ENCODE measurements at places on chromosomes 7 and 10.

DNA sequence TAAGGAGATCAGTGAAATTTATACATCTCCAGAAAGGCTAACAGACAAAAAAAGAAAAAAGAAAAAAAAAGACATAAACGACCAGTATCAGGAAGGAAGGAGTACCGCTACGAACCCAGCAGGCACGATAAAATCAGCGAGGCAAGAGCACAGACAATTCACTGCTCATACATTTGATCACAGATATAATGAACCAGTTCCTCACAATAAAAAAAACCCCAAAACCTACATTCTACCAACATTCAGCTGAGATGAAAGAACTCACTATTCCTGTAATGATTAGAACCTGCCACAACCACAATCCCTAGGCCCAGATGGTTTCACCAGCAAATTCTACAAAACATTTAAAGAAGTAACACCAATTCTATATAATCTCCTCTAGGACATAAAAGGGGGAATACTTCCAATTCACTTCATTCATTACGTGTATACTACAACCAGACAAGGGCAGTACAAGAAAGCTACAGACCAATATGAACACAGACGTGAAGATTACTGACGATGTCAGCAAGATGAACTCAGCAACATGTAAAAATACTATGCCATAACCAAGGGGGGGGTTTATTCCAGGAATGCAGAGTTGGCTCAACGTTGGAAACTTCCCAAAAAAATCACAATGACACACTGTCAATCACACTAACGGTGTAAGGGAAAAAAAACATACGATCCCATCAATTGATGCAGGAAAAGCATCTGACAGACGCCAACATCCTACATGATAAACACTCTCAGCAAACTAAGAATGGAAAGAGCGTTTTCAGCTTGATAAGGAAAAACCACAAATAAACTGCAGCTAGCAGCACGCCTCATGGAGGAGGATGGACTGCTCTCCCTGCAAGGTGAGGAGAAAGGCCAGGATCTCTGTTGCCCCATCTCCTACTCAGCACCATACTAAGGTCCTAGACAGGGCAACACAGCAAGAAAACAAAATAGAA is 256.2 kb downstream of the ELFN1 start:
- no peak for DNase-seq

- no peak for DNase-seq
These were observed 119.5 kb downstream of the RUNDC3B start for GRCh38 chr7:87747681-87748080.

GRCh38 chr10:99234791-99235657 is 628 bp downstream of the HPSE2 start:
- no peak for DNase-seq

GRCh38 chr10:86603256-86603655 is 51.1 kb upstream of the OPN4 start:
- DNase-seq, result no peak

DNA sequence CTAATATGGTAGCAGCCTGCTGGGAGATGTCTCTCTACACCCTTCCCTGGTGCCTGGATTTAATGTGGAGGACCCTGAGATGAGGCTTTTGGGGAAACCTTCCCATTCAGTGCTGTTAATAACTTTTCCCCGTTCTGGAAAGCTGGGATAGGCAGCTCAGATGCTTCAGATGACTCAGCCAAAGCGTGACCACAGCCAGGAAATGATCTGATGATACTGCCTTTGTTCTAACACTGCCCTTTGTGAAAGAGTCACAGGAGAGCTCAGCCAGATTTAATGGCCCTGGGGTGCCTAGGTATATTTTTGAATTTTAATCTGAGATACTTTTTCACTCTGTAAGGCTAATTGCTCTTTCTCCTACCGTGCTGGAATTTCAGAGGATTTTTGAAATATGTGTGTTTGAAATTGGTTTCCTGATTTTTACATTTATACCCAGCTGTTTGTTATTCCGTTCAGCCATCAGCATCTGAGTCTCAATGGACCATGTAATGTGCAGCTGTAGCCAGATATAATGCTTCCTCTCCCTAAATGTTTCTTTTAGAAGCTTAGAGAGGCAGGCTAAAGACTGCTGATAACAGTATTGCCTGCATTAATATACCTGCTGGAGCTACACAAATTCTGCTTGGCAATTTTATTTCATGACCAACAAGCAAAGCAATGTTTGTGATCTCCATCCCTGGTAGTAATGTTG is 17.8 kb downstream of the CELF2 start:
- no peak for DNase-seq

GRCh38 chr7:55133630-55134358 is 115.0 kb downstream of the EGFR start:
- DNase-seq, result peak; percentile 81

- DNase-seq, result no peak
These were observed 80.3 kb upstream of the RHOBTB1 start for GRCh38 chr10:61024151-61024855.

- DNase-seq, result peak; percentile 49
These were observed 179.5 kb upstream of the IMMP2L start for GRCh38 chr7:111741811-111742240.

- DNase-seq, result peak; percentile 56
These were observed 21.6 kb upstream of the AP5Z1 start for GRCh38 chr7:4753598-4754432.

DNA sequence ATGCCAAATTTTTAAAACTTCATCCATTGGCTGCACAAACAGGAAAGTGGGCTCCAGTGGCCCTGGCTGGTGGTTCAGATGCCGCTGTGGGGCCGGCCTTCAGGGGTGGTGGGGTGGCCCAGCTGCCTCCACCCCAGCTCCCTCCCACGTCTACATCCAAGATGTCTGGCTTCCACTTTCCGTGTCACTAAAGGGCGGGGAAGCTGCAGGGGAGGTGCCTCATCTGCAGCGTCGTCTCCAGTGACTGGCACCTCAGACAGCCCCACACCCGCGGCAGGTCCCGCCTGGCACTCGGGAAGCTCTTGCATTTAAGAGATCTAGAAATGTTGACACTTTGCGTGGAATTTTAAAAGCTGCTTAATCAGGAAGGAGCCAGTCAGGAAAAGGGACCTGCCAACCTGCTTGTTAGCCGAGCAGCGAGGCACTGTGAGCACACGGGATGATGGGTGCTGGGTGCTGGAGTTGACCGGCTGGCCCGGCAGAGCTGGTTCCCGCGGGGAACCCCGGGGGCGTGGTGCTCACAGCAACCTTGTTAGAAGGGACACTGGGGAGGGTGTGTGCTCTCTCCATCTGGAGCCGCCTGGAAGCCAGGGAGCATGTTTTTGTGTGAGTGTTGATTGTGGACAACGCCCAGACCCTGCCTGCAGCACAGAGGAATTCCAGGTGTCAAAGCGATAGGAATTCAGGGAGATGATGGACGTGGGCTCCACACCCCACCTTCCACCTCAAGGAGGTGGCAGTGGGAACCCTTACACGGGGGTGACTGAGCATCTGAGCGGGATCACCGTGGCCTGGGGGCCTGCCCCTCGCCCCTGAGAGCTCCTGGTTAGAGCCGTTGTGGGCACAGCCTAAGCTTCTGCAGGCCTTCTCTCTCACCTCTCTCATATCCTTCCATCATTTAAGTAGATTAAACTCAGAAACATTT is 320.5 kb downstream of the PTPRN2 start:
- DNase-seq, result peak; percentile 47

- DNase-seq, result no peak
These were observed 66.9 kb downstream of the BAMBI start for GRCh38 chr10:28744069-28744768.

GRCh38 chr10:49138361-49138891 is 4.6 kb upstream of the FAM170B start:
- no peak for DNase-seq

GRCh38 chr7:29396563-29396962 is 167.1 kb upstream of the PRR15 start:
- no peak for DNase-seq

- no peak for DNase-seq
These were observed 14.3 kb downstream of the PTPRE start for GRCh38 chr10:127921075-127921752.

GRCh38 chr7:130090745-130091532 is 20.6 kb downstream of the KLHDC10 start:
- no peak for DNase-seq

DNA sequence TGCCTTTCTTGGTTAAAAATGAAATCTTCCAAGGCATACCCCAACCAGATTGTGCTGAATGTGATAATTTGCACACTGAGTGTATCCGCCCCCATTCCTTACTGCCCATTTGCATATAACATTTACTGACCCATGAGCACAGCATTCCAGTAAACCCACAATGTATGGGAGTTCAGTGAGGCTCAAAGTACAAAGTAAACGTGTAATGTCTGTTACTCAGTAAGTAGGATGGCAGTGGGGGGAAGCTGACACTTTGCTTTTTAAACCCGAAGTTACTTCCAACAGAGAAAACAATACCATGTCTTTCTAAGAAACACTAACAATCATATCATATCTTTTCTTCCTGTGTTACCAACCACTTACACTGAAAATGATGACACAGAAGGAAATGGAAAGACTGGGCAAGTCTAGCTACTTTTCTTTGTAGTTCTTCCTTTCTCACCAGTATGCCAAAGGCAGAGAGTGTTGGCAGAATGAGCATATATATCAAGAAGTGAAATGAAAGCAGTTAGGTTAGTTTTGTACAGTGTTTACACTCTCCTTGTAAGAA is 27.1 kb upstream of the SOSTDC1 start:
- no peak for DNase-seq

DNA sequence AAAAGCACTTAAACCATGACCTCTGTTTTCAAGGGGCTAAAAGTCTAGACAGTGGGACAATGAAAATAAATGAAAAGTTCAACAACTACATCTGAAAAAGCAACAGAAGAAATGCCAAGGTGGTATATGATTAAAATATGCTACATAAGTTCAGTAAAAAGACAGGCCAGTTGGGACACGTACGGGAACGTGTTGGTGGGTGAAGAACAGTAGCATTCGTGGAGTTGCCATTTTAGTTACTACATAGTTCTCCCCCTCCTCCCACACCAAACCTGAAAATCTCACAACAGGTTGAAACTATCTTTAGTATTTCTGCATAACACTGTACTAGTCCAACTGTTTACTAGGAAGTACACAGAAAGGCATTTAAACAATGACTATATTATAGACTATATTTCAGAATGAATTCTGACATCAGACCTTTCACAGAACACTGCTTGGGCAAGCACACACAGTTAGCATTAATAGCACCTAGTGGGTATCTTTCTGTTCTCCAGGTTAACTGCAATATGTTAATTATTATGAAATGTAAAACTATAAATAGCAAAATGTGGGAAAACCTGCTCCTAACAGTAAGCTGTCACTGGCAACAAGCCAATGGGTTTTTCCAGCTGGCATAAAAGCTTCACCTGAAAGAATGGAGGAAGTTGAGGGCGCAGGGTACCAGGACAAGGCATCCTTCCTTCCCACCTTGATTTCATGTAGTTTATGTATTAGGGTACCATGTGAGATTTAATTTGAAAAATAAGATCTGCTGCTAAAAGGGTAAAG is 135.0 kb downstream of the STRA8 start:
- DNase-seq, result no peak

DNA sequence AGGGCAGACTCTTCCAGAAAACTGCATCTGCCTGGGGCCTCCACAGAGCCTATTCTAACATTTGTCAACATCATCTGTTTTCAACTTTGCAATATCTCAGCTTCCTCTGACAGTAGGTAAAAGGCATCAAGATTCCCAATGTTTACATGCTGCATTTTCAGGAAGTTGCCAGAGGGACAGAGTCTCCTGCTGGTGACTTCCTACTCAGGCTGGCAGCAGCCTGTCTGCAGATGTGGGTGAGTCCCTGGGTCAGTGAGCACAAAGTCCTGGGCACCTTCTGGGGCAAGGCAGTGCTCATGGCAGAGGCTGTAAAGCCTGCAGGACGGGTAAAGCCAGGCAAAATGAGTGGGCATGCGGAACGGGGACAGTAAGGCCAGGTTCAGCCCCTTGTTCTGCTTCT is 69.4 kb downstream of the EBF3 start:
- no peak for DNase-seq

DNA sequence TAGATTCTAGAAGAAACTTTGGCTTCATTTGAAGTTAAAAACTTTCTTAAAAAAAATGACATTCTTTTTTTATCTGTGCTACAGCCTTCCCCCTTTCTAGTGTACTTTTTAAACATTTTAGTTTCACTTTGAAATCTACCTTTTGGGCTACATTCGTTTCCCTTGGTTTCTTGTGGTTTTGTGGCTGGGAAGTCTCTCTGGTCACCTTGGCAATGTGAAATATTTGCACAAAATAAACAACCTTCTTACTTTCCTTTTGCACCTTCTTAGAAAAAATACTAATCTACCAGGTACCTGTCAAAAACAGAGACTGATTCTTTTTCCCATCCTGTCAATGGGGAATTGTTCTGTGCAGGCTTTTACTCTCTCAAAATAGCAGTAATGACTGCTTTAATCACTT is 350.2 kb downstream of the GATA3 start:
- no peak for DNase-seq

DNA sequence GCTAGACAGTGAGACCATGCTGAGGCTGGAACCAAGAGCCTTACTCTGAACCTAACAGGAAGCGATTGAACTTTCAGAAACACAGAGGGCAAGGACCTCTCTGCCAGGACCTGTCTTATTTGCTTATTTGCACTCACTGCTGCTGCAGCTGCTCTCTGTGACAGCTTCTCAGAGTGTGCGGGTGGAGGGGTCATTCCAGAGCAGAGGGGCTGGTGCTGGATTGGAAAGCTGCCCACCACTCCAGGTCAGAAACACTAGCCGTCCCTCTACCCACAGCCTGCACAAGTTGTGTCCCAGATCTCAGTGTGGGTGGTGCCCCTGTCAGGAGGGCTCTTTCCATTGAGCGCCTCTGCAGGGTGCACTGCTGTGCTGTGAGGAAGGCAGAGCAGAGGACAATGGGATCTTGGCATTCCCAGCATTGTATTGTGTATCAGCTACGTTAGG is 126.2 kb downstream of the CCNY start:
- DNase-seq, result no peak

GRCh38 chr10:93299606-93300287 is 182.4 kb downstream of the MYOF start:
- DNase-seq, result no peak

DNA sequence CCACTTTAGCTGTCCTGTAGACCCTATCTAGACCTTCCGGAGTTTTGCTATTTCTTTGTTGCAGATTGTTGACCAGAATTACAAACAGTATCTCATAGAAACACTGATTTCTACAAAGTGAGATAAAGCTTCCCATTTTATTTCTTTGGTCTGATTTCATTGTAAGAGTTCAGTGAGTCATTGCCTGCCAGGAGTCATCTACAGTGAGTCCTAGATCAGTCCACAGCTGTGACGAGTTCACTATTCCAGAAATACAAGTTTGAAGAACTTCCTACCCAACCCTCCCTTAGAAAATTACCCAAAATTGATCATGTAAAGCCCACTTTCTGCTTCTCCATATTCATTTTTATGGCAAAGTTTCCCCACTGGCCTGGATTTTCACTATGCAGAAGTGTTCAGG is 905.5 kb downstream of the CNTNAP2 start:
- no peak for DNase-seq
